Naive thymus-derived CD8-positive, alpha-beta T cell (primary cell): ENCODE measurements at places on chromosomes 1 and 21. TPM values are rescaled to one million over a fixed set of nuclear protein-coding genes. Genes with fewer than 3 reads are reported as not detected.

- peaks cover 11% of the 10 kb centered on the region for H3K4me1 ChIP-seq
- no peak for DNase-seq
- H3K27ac ChIP-seq, result no peak overlapping the region
- H3K4me3 ChIP-seq, result no peak overlapping the region
- H3K27me3 ChIP-seq, result no peaks in the 10 kb centered on the region
- no peaks in the 10 kb centered on the region for H3K36me3 ChIP-seq
Measured at GRCh38 chr1:193427524-193427923, 241.1 kb upstream of the B3GALT2 start.

DNA sequence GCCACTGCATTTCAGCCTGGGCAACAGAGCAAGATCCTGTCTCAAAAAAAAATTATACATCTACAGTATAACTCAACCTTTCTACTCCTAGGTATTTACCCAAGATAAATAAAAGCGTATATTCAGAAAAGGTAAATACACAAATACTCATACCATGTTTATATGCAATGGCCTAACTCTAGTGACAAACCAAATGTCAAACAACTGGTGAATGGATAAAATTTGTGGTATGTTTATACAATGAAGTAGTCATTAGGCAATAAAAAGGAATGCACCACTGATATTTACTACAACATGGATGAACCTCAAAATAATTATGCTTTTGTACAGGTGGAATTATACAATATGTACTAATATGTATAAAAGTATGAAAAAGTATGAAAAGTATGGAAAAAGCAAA is 174.2 kb upstream of the GORAB start:
- no peak for DNase-seq
- H3K27me3 ChIP-seq, result no peaks in the 10 kb centered on the region
- no peaks in the 10 kb centered on the region for H3K4me1 ChIP-seq
- no peak overlapping the region for H3K4me3 ChIP-seq

The EVA1B gene
- total RNA-seq, result 1.6 TPM

GRCh38 chr1:228510101-228510802 is 23.1 kb downstream of the RNF187 start:
- no peak for DNase-seq
- no peak overlapping the region for H3K4me3 ChIP-seq
- peaks cover 16% of the 10 kb centered on the region for H3K4me1 ChIP-seq

GRCh38 chr21:43290421-43291346 is 121.9 kb downstream of the CRYAA start:
- peaks cover 1% of the 10 kb centered on the region for H3K36me3 ChIP-seq
- no peak overlapping the region for H3K27ac ChIP-seq
- H3K4me1 ChIP-seq, result peaks cover 6% of the 10 kb centered on the region
- H3K27me3 ChIP-seq, result no peaks in the 10 kb centered on the region

GRCh38 chr21:34071683-34072082 is 1.7 kb upstream of the MRPS6 start:
- peaks cover 5% of the 10 kb centered on the region for H3K36me3 ChIP-seq
- H3K4me1 ChIP-seq, result peaks cover 30% of the 10 kb centered on the region
- no peaks in the 10 kb centered on the region for H3K27me3 ChIP-seq
- H3K27ac ChIP-seq, result peak overlapping the region; percentile 75

- no peaks in the 10 kb centered on the region for H3K27me3 ChIP-seq
- DNase-seq, result no peak
- no peaks in the 10 kb centered on the region for H3K4me1 ChIP-seq
- no peaks in the 10 kb centered on the region for H3K36me3 ChIP-seq
- no peak overlapping the region for H3K27ac ChIP-seq
Measured at GRCh38 chr21:20254964-20255363, 743.2 kb upstream of the NCAM2 start.

DNA sequence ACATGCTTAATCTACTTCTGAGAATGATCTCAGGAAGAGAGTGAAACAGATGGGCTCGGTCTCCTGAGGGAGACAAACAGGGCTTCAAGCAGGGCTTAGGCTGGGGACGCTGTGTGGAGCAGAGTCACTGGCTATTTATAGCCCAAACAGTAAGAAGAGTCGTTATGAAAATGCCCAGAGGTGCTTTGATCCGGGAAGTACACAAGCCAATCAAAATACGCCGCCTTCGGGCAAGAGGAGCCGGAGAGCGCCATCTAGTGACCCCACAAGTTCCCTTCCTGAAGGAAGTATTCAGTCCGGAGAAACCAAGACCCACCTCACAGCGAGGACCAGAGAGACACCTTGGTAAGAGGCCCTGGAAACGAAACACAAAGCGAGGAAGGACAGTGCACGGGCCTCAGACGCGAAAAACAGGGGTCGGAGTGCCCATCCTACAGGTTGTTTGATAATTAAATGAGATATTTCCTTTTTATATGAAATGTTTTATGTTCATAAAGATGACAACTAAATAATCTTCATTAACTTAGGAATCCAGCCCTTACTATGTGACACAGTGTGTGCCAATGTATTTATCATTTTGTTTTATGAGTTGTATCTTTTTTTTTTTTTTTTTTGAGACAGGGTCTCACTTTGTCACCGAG is 25.0 kb upstream of the SCCPDH start:
- H3K4me1 ChIP-seq, result peaks cover 12% of the 10 kb centered on the region
- DNase-seq, result peak; percentile 70
- peak overlapping the region; percentile 3 for H3K27ac ChIP-seq

DNA sequence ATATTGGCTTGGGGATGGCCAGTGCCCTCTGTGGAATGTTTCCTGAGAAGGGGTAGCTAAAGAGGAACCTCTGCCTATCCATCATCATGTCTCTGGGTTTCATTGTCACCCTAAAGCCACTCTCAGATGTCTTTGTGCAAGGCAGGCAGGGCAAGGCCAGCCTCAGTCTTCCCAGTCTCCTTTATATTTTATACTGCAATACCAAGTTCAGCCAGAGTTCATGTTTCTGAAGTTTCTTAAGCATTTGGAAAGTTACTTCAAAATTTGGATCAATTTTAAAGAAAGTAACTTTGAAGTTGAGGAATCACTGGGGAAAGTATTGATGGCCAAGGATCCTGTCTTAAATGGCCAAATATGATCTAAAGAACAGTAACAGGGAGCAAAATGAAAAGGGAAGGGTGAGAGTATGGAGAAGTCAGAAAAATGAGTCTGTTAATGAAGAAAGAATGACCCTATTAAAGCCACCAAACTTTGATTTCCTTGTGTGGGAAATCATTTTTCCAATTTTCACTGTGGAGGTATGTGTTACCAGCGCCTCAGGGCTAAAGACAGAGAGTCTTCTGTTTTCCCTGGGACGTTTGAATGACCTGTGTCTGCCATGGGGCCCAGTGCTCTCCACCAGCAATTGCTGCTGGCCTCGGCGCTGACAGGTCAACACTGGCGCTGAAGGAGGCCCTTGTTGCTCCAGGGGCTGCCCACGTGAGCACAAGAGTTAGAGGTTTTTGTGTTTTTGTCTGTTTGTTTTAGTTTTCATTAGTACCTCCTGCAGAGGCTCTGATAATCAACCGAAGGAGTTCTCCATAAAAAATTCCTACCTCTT is 93.9 kb downstream of the ATP5PO start:
- no peak overlapping the region for H3K4me3 ChIP-seq
- no peaks in the 10 kb centered on the region for H3K4me1 ChIP-seq
- no peak overlapping the region for H3K27ac ChIP-seq
- no peaks in the 10 kb centered on the region for H3K27me3 ChIP-seq
- DNase-seq, result no peak
- H3K36me3 ChIP-seq, result no peaks in the 10 kb centered on the region
